ENCODE measurements at places on chromosomes 12 and 14. TPM values are rescaled to one million over a fixed set of nuclear protein-coding genes. Genes with fewer than 3 reads are reported as not detected.

Gene TPH2
- total RNA-seq, result not detected

Gene SLCO1C1
- total RNA-seq, result not detected

Gene RNF212B
- not detected for total RNA-seq

Gene LEMD3
- 12.3 TPM for total RNA-seq

Gene KIF26A
- total RNA-seq, result 1.9 TPM

All from A549 treated with dexamethasone at 1 μM for 4 hours (cell line).